ENCODE measurements at places on chromosomes 4 and X.
A peak's percentile ranks its signal among the peaks of the same experiment; 100 is the strongest.

GRCh38 chr4:45453258-45453853 lies 670.5 kb downstream of the GABRG1 start:
- peak; percentile 2 for DNase-seq

DNA sequence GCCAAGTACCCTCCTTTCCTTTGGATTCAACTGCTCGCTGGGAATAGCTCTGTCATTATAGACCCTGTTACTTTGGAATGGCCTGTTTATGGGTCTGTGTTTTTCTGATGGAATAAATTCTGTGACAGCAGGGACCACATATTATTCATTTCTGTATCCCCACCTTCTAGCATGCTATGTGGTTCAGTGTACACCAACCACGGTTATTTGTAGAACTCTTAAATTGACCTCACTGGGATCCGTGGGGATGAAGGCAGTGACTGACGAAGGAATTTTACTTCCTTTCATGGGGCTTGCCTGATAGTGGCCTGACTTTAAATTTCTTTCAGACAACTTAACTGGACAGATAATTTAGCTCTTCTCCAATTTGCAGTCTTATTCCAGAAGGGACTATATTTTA lies 343.2 kb downstream of the SPRY1 start:
- no peak for DNase-seq

DNA sequence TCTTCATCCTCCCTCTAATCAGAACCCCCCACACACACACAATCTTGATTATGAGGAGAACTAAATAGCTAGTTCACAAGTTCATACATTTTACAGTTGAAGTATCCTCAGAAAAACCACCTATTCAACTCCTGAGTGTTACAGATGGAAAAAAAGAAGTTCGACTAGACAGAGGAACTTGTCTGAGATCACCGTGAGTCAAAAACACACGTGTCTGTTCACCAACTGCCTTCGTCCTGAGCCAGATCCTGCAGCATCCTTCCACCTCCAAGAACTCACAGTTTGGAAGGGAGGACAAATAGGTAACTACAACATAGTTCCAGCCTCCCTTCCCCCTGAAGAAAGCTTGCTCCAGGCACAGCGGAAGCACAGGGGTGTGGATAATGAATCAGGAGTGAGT lies 19.0 kb upstream of the IRAK1 start:
- DNase-seq = no peak

DNA sequence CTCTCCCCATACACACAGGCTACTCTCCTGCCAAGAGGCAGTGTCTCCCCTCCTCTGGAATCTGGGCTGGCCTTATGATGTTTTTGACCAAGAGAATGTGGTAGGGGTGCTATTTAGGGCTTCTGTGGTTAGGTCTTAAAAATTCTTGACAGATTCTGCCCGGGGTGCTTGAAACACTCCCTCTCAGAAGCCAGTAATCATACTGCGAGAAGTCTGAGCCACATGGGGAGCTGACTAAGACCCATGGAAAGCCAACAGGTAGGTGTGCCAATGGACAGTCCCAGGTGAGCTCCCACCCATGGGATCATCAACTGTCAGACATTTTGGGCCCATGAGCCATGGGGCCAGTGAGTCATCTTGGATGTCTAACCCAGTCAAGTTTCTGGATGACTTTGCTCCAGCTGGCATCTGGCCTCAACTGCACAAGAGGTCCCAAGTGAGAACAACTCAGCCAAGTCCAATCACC lies 315.7 kb downstream of the FBXW7 start:
- DNase-seq = no peak

DNA sequence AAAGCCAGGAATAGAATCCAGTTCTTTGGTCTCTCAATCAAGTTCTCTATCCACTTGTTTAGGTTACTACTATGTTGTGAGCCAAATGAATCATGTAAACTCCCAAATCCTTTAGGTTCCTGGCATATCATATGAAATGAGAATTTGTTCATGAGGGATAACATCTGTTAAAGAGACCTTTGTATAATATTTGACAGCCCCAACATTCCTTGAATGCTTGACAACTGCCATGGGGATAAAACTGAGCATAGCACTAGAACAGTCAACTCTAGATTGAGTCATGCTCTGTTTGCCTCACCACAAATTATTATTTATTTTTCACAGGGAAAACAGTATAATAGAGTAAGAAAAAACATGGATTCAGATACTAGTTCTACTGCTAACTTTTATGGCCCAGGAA lies 93.3 kb downstream of the NAA11 start:
- no peak for DNase-seq

GRCh38 chr4:57094832-57095223 lies 15.4 kb downstream of the IGFBP7 start:
- DNase-seq = no peak

DNA sequence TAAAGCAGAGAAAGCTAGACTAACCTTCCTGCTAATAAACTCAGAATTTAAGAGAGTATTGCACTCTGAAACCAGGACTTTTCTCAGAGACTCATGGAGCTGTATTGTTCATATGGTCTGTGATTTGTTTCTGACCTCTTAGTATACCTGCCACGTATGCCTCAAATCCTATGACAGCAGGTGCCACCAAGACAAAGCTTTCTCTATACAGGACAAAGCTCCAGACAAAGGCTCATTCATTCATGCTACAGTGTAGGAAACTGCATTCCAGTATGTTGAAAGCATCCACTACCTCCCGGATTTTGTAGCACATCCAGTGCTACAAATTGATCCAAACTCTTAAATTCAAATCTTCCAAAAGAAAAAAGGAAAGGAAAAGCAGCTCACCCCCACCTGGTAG lies 178.3 kb downstream of the CHIC2 start:
- no peak for DNase-seq

DNA sequence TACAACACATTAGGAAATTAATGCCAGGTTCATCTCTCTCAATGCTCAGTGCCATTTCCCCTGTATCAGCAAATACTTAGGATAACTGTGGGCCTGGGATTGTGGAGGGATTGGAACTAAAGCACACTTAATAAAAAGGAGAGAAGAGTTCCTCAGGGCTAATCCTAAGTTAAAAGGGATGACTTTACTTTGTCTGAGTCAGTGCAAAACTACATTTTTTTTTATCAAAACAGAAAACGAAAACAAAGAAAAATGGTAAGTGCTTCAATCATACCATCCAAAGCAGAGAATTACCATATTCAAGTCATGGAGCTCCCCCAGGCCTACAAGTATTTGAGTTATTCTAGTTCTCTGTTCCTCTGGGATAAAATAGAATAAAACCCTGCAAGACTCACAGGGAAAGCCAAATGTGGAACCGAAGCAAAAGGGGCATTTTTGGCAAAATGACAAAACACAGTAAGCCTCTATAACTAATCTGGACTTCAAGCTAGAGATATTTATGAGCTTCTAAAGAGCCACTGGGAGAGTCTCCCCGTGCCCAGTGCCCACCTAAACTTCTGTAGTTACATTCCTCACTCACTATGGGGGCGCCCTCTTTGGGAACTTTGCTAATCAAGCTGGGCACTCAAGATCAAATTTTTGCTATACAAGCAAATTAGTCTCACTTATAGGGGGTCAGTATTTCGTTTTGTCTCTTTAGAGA lies 53.4 kb downstream of the PALLD start:
- no peak for DNase-seq

GRCh38 chrX:46686003-46686645 lies 72.8 kb downstream of the SLC9A7 start:
- DNase-seq = no peak

- DNase-seq = no peak
These were observed 33.6 kb upstream of the TBC1D9 start for GRCh38 chr4:140789759-140790158.

GRCh38 chr4:150032541-150032940 lies 45.7 kb upstream of the DCLK2 start:
- no peak for DNase-seq

GRCh38 chr4:186570193-186570996 lies 15.0 kb upstream of the MTNR1A start:
- DNase-seq = no peak

DNA sequence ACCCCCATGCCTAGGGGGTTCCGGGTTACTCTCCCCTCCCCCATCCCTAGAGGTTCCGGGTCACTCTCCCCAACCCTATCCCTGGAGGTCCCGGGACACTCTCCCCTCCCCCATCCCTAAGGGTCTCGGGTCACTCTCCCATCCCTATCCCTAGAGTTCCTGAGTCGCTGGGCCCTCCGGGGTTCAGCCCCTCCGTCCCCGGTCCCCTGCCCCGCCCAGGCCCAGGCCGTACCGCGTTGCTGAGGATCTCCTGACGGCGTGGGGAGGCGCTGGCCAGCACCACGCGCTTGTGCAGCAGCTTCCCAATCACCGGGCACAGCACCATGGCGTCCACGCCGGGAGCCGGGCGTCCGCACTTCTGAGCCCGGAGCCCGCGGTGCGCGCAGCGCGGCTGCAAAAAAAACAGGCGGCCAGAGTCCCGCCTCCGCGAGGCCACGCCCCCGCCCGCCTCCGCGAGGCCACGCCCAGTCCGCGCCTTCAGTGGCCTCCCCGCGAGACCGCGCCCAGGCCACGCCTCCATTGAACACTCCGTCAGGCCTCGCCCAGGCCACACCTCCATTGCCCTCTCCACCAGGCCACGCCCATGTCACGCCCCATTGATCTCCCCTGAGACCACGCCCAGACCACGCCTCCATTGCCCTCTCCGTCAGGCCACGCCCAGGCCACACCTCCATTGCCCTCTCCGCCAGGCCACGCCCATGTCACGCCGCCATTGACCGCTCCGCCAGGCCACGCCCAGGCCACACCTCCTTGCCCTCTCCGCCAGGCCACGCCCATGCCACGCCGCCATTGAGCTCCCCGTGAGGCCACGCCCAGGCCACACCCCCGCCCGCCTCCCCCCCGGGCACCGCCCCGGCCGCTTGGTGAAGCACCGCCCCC lies at the start of gene ASMTL:
Gene ASMTL, minus strand, starts transcription at position 394 of the 879 bp plus-strand sequence. Its CDS starts 69 bp downstream, at position 325.
- DNase-seq = peak; percentile 100

DNA sequence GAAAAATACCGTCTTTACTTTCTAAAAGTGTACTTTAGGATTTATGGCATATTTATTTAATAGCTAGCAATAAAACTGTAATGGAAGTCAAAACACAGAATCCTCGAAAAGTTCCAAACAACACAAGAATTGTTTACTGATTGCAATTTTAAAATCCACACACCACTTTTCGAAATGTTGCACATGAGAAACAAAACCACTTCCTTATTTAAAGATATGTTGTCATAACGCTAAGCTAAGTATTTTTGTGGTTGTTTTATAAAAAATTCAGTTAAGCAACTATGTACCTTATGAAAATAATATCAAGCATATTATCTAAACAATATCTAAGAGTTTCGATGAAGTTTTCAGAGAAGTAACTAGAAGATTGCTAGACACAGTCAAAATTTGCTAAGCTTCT lies 344 bp downstream of the TMPRSS11D start:
- DNase-seq = no peak

- no peak for DNase-seq
These were observed 48.4 kb upstream of the CLNK start for GRCh38 chr4:10732914-10733415.

GRCh38 chr4:151251603-151252304 lies 25.2 kb upstream of the PRSS48 start:
- no peak for DNase-seq

DNA sequence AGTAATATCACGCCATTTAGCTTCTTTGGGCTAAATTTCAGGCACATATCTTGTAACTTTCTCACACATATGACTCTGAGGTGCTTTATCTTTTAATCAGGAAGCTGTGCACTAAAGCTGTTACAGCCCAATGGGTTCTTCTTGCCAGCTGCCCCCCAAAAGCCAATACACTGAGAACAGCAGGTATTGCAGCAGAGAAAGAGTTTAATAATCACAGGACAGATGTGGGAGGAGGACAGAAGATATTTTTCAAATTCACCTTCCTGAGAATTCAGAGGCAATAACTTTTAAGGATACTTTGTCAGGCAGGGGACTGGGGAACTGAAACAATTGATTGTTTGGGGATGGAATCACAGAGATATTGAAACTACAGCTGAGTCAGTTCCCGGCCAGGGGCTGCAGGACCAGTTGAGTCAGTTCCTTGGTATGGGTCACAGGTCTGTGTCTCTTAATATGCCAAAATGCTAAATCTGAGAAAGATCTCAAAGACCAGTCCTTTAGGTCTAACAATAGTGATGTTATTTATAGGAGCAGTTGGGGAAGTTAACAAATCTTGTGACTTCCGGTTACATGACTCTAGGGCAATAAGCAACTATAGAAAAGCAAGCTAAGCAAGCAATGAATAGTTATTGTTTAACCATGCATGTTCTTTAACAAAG lies 28.1 kb downstream of the DDIT4L start:
- no peak for DNase-seq

DNA sequence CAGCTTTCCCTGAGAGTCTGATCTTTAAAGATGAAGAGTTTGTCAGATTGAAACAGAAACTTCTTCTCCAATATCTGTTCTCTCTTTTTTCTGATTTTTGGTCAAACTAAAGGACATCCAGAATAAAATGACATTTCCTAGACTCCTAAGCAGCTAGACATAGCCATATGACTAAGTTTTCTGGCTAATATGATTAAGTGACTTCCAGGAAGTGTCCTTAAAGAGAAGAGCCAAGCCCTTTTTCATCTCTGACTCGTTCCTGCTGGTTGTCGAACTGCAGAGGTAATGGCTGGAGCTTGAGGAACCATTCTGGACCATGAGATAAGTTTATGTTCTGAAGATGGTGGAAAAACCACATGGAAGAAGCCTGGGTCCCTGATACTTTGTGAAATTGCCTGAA lies 546.0 kb downstream of the BCOR start:
- DNase-seq = no peak

GRCh38 chr4:121792966-121793365 lies 8.2 kb upstream of the EXOSC9 start:
- no peak for DNase-seq

DNA sequence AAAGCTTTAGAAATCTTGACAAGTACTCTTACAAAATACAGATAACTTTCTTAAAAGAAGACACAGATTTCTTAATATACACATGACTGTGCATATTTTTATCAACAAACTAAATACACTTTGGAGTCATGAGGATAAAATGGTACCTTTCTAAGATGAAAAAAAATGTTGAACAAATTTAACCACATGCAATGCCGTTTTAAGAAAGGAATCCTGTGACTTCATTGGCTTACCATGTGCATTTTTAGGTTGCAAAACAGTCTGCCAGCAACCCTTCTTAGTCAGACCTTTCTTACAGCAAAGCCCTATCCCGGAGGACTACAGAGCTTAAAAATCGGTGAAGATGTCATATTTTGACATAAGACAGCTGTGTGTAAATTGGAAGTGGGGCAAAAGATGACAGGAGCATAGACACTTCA lies 51.7 kb downstream of the GASK1B start:
- no peak for DNase-seq

DNA sequence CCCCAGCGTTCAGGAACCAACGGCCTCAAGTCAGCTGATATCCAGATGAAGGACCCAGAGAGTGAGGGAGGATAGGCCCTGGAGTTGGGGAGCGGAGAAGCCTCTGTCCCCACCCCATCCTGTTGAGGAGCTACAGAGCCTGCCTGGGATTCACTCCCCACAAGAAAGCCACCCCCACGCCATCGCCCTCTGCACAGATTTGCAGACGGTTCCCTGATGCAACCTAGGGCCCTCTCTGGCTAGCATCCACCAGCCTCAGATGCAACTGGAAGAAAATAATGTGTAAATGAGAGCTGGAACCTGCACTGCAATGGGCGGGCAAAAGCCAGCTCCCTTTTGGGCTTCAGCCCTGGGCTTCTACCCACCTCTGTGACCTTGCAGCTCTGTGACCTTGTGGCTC lies 185.6 kb downstream of the BCOR start:
- no peak for DNase-seq

- no peak for DNase-seq
These were observed 521.1 kb downstream of the FSTL5 start for GRCh38 chr4:161642708-161643107.

- no peak for DNase-seq
These were observed 52.8 kb downstream of the PPEF2 start for GRCh38 chr4:75849461-75849860.

All from T-helper 2 cell (primary cell).